ENCODE measurements at places on chromosomes 13 and 19.

DNA sequence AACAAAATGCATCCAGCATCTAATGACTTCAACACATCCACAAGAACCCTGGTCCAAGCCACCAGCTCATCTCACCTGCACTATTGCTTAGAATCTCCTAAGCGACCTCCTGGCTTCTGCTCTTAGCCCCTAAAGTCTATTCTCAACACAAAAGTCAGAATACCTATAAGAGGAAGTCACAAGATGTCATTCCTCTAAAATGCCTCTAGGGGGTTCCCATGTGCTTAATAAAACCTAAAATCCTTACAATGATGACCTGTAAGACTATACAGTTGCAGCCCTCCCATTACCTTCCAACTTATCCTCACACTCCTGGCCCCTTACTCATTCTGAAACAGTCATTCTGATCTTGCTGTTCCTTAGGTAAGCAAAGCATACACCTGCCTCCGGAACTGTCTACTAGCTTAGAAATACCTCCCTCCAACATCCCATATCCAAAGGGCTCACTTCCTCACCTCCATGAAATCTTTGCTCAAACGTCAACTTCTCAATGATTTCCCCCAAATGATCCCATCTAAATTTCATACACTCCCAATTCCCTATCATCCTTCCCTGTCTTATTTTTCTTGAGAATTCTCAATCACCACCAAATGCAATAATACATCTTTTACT lies 10.0 kb downstream of the ATP7B start:
- no peak for DNase-seq

DNA sequence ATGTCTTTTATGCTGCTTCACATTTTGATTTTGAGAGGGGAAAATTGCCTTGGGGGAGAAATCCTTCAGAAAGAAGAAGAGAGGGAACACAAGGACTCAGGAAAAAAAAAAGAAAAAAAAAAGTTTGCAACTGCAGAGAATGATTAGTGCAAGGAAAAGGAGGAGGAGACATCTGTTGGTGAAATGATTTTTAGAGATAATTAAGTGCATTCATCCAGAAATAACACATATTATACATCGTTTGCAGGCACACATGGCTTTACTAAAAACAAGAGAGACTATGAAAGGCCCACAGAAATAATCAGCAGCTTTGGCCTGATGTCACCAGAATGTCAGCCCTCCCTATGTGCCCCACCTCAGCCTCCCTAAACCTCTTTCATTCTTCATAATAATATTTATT lies 1058.2 kb downstream of the PCDH9 start:
- no peak for DNase-seq

- DNase-seq = no peak
These were observed 69.5 kb upstream of the TDRD3 start for GRCh38 chr13:60327511-60327910.

DNA sequence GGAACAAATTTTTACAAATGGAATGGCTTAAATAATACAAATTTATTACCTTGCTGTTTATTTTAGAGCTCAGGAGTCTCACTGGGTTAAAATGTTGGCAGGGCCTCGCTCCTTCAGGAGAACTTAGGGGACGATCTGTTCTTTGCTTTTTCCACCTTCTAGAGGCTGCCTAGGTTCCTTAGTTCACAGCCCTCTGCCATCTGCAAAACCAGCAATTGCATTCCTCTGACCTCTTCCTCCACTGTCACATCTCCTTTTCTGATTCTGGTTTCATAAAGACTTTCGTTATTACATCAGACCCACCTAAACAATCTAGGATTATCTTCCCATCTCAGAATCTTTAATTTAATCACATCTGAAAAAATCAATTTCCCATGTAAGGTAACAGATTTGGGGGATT lies 249.6 kb upstream of the SPRY2 start:
- DNase-seq = no peak

DNA sequence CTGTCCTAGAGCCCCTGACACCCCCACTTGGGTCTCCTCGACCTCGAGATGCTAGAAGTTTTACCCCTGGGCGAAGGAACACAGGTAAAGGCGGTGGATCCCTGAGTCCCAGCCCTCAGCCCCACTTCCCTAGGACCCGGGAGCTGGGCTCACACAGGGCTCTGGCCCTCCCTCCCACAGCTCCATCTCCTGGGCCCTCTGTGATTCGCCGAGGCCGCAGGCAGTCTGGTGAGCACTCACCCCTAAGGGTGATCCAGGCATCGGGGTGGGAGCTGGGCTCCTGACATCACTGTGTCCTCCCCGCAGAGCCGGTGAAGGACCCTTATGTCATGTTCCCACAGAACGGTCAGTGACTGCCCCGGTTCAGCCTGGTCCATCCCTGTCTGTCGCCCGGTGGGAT lies 8.3 kb downstream of the PLEKHG2 start:
- no peak for DNase-seq
